ENCODE measurements at places on chromosomes 12 and 14. TPM values are rescaled to one million over a fixed set of nuclear protein-coding genes. Genes with fewer than 3 reads are reported as not detected.

GRCh38 chr12:209851-210250 lies 4.1 kb downstream of the SLC6A12 start:
- no peak for DNase-seq

GRCh38 chr14:47555333-47555732 lies 120.1 kb downstream of the MDGA2 start:
- no peak for DNase-seq

- no peak for DNase-seq
Observed at GRCh38 chr14:20603813-20604690, 12.9 kb upstream of the RNASE12 start.

DNA sequence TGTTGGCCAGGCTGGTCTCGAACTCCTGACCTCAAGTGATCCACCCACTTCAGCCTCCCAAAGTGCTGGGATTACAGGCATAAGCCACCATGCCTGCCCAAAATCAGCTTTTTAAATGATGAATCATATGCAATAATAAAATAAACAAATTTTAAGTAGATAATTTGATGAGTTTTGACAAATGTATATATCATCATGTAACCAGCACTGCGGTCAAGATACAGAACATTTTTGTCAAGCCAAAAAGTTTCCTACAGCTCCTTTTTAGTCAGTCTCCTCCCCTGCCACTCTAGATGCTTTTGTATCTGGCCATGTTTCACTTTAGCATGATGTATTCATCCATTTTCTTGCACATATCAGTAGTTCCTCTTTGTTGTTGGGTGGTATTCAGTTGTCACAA lies 17.2 kb downstream of the FRMD6 start:
- no peak for DNase-seq

GRCh38 chr12:107318556-107318805 lies 225.1 kb upstream of the CRY1 start:
- no peak for DNase-seq

DNA sequence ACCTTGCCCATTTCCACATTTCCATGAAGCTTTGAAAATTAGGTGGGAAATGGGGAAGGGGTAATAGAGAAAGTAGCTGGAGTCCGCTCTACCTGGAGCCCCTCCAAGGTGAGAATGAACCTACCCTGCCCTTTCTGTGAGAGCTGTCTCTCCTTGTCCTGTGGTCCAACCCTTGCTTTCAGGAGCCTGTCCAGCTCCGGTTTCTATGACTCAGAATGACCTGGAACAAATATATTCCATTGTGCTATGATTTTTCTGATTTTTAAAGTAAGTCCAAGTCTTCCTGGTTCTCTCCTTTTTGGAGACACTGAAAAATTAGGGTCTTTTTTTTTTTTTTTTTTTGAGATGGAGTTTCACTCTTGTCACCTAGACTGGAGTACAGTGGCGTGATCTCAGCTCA lies 89.1 kb upstream of the VASH1 start:
- no peak for DNase-seq

DNA sequence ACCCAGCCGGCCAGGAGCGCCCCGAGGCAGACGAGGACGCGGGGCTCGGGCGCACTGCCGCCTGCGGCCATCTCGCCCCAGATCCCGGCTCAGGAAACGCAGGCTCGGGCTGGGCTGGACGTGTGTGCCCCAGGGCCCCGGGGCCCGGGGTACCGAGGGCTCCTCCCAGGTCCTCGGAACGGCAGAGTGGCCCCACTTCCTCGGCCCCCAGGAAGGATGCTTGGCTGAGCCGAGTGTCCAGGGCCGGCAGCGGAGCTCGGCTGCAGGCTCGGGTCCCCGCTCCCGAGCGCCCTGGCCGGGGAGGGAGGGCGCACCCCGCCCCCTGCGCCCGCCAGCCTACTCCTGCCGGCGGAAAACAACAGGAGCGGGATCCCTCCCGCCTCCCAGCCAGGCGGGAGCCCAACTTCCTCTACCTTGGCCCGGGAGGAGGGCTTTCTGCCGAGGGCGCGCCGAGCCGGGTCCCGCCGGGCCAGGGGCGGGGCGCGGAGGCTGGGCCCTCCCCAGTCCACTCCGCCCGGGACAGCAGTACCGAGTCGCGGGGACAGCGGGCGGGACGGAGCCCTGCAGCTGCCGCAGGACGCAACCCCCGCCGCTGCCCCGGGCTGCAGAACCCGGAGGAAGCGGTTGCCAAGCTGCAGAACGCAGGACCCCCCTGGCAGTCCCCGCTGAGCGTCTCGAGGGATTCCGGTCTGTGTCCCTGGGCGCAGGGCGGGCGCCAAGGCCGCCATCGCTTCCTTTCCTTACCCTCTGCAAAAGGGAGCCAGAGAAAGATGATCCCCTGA lies at the start of gene VSIG10:
TSS of gene VSIG10 (minus strand) at position 411 of the 782 bp plus-strand sequence. CDS start at position 71, 340 bp downstream.
- peak; percentile 55 for DNase-seq

DNA sequence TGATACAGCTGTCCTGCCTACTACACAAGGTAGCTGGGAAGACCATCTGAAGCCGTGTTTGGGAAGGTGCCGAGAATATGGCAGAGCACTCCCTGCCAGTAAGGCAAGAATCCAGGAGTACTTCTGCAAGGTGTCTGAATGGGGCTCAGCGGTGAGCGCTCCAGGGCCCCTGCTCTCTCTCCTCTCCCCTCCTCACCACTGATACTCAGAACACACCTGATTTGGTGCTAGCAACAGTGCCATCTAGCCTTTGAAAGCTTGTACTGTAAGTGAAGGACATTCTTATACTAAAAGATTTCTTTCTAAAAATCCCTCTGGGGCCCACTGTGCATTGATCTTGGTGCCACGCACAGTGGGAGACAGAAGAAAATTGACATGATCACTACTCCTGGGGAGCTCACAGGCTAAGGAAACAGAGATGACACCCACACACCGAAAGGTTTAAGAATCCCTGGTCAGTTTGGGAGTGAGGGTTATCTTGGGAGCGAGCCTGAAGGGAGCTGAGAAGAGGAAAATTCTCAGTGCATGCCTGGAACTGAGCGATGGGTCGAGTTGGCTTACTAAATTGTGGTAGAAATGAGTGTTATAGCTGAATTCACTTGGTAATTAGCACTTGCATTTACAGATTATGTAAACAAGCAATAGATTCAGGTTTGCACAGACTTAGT lies 216.9 kb downstream of the NTF3 start:
- DNase-seq = peak; percentile 33

- DNase-seq = no peak
Observed at GRCh38 chr12:106715582-106715981, 58.9 kb upstream of the RIC8B start.

Gene ITGA5
- 41.1 TPM for polyA plus RNA-seq

DNA sequence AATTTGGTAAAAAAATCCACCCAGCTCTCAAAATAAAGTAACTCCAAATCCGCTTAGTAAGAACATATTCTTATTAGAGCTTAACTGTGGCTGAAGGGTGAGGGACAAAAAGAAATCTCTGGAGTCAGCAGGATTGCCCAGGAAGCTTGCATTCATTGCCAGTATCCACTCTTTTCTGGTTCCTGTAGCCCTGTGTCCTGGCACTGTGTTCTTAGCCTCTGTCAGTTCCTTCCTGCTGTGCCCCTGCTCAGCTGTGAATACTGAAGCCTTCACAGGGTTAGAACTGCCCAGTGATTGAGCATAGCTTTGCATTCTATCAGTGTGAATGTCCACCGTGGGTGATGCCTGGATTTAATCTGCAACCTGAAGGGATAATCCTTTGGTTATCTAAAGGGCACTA lies 266.9 kb upstream of the PELI2 start:
- DNase-seq = no peak

Gene ALG10B
- polyA plus RNA-seq = 13.9 TPM

DNA sequence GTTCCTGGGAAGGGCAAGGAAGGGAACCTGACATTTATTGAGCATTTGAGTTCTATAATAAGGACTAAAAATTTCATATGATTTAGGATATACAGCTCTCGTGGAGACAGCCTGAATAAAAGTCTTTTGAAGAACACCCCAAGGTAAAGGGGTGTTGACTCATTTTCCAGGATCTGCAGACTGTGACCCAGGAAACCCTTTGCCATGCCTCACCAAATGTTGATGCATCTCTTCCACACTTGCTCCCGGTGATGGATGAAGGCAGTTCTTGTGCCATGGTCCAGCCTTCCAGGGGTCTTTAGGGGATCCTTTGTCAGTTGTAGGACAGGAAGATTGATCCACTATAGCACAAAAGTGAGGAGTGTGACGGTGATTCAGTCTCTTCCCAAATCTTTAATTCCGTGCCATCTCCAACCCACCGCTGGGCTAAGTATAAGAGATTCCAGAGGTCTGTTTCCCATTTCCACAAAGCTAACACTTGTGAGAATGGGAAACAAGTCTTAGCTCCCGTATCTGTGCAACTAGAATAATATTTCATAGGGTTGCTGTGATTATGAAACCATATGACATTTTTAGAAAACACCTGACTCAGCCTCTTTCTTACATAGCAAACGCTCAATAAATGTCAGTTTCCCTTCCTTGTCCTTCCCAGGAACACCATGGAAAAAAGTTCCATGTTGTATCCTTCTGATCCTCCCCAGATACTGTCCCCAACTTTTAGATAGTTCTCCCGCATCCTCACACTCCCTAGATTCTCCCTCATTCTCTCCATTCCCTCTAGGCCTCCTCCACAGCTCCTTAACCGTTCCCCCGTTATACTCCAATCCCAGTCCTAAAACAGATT lies 836 bp downstream of the AAAS start:
- DNase-seq = no peak

Gene JAG2
- 10.1 TPM for polyA plus RNA-seq

GRCh38 chr12:113381220-113381619 lies 22.5 kb downstream of the SDS start:
- DNase-seq = no peak

DNA sequence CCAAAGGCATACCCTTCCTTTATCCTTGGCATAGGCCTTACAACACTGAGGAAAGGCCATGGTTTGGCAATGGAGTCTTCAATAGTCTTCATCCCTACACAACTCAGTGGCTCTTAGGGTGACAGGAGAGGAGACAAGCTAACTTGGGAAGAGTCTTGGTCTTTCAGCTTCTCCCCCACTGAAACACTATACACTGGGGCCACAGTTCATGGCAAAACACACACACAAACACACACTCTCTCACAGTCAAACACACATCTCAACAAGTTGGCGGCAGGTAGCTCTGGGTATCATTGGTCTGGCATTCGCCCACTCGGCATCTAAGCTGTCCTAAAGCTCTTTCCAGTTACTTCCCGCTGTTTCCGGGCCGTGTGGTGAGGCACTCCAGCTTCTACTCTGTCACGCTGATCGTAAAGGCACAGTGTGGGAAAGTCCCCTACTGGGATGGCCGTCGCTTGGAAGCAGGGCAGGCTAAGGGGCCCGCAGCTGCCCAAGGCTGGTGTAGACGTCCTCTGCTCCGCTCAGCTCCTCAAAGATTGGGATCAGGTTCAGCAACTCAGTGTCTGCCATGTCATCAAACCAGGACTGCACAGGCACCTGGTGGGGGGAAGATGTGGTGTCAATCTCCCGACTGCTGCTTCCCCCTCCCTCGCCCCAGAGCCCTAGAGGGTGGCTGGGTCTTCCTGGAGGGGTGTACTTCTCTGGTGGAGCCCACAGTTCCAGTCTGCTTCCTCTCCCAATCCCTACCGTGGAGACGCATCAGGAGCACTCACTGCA lies 4.8 kb upstream of the AVIL start:
- no peak for DNase-seq

Gene HNF1A
- polyA plus RNA-seq = 21.6 TPM

Gene SIX6
- polyA plus RNA-seq = 0.05 TPM

Gene NOVA1
- 24.9 TPM for polyA plus RNA-seq

Gene OR4K1
- polyA plus RNA-seq = not detected

Gene BCL2L2
- polyA plus RNA-seq = 41.3 TPM

Gene DEPDC4
- polyA plus RNA-seq = 4.6 TPM

Gene KLRC3
- not detected for polyA plus RNA-seq

DNA sequence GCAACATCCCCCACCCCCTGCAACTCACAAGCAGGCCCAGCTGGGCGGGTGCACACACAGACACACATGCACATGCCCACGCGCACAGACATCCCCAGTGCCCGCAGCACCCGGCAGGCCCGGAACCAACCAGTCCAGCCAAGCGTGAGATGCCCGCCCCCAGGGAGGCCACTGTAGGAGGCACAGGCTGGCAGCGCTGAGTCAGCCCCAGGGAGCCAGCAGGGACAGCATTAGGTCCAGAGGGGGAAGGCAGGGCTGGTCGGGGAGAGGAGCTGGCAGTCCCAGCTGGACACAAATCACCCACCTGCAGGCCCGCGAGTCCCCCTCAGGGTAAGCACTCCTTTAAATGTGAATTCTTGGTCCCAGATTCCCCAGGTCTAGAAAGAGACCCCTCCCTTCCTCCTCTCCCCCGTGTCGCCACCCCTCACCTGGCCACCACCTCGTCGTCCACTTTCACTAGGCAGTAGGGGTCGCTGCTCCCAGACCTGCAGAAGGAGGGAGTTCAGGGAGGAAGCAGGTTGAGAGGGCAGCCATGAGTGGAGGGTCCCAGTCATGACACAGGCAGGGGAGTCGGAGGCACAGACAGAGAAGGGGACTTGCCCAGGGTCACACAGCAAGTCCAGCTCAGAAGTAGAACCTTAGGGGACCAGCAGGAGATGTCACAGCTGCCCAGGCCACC lies 5.0 kb downstream of the RASAL1 start:
- DNase-seq = peak; percentile 31

- no peak for DNase-seq
Observed at GRCh38 chr14:90424686-90425372, 28.0 kb downstream of the CALM1 start.

Gene IPO8
- 62.8 TPM for polyA plus RNA-seq

Gene METTL25
- 14.3 TPM for polyA plus RNA-seq

Gene KRT81
- not detected for polyA plus RNA-seq

Gene GPRC5D
- 0.71 TPM for polyA plus RNA-seq

GRCh38 chr12:120751389-120751788 lies 25.8 kb downstream of the ACADS start:
- no peak for DNase-seq

GRCh38 chr14:78790271-78790670 lies 620.1 kb downstream of the NRXN3 start:
- no peak for DNase-seq

GRCh38 chr12:46404225-46404631 lies 31.7 kb upstream of the SLC38A2 start:
- DNase-seq = no peak

DNA sequence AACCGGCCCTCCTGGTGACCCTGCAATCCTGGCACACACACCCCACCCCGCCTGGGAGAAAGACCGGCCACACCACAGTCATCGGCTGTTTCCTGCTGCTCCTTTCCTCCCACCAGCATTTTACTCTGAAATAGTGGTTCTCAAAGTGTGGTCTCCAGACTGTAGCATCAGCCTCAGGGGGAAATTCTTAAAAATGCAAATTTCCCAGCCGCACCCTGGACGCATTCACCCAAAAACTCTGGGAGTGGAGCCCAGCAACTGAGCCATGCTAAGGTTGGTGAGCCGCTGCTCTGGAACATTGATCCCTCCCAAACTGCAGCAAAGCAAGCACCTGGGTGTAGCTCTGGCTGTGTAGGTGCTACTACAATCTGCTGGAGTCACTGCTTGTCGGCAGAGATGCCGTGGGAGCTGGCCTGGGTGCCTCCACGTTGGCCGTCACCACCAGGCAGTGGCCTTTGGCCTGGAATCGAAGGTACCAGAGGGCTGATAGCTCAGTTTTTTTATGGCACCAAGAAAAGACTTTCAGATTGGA lies 38.4 kb upstream of the BCL2L14 start:
- DNase-seq = no peak

GRCh38 chr14:45123271-45123670 lies 11.0 kb downstream of the FKBP3 start:
- DNase-seq = no peak

All from renal cortex interstitium (tissue), 15 donors.